ENCODE measurements at places on chromosomes 2 and 18.

- no peak for DNase-seq
Measured at GRCh38 chr2:32863803-32864202, 83.0 kb upstream of the LTBP1 start.

DNA sequence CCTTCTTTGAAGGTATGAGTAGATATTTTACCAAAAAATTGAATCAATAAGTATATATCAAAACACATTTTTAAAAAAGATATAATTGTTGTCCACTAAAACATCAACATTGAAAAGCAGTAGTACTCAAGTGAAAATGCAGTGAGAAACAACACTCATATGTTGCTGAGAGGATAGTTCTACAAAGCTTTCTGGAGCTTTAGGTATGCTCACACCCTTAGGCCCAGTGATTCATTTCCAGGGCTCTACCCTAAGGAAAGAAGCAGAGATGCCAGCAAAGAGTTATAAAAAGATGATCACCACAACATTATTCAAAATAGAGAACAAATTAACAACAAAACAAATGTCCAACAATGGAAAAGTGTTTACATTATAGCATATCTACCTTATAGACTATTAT, 197.3 kb upstream of the CCDC150 start:
- no peak for DNase-seq

DNA sequence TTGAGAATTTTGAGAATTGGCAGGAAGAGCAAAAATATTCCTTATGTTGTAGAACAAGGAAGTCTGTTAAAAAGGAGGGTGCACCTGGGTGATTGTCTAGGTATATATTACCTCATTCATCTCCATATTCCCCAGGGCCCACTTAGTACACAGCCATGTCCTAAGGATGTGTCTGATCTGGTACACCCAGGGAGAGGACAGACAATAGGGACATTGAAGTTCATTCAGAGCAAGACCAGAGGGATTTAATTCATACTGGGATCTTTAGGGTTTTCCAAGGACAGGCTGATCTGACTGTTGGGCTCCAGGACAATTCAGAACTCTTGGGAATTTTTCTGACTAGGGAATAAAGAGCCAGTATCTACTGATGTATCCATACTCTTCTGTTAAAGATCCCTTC, 112.1 kb downstream of the PHLPP1 start:
- no peak for DNase-seq

- no peak for DNase-seq
Measured at GRCh38 chr2:190694479-190694878, 45.6 kb downstream of the NAB1 start.

- no peak for DNase-seq
Measured at GRCh38 chr18:11147371-11147951, 1.9 kb downstream of the PIEZO2 start.

DNA sequence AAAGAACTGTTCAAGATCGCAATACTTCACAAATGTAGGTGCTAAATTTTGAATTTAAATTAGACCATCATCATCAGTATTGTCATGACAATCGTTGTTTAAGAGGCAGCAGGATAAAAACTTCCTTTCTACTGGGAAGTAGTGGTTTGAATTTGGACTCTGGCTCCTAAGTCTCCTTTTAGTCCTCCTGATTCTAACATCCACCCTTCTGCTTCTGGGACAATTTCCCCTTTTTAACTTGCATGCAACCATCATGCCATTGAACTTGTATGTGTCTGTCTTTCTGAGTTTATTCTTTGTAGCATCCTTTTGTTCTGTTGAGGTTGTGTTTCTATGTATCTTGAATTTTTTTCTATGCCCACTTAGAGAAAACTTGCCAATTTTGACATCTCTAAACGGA, 249.7 kb downstream of the PTGR3 start:
- no peak for DNase-seq

Data from NCI-H774 (cell line).